ENCODE measurements at places on chromosomes 5 and 9.
A peak's percentile ranks its signal among the peaks of the same experiment; 100 is the strongest.

DNA sequence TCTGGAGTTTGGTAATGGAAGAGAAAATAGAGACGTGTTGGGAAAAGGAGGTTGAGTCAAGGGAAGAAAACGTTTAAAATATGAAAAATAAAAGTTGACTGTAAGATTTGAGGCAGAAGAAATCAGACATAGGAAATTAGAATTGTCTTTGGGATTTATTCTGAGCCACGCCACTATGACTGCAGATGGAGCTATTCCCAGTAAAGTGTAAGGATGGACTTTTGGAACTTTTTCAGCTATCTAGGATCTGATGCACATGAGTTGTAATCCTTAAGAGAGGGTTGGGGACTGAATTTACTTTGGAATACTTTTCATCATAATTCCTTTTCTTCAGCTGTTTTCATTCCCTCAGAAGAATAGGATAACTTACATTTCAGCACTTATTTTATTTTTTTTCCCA, 336.7 kb downstream of the FAM170A start:
- no peak for DNase-seq

GRCh38 chr9:5553211-5553610, 42.9 kb downstream of the PDCD1LG2 start:
- no peak for DNase-seq

DNA sequence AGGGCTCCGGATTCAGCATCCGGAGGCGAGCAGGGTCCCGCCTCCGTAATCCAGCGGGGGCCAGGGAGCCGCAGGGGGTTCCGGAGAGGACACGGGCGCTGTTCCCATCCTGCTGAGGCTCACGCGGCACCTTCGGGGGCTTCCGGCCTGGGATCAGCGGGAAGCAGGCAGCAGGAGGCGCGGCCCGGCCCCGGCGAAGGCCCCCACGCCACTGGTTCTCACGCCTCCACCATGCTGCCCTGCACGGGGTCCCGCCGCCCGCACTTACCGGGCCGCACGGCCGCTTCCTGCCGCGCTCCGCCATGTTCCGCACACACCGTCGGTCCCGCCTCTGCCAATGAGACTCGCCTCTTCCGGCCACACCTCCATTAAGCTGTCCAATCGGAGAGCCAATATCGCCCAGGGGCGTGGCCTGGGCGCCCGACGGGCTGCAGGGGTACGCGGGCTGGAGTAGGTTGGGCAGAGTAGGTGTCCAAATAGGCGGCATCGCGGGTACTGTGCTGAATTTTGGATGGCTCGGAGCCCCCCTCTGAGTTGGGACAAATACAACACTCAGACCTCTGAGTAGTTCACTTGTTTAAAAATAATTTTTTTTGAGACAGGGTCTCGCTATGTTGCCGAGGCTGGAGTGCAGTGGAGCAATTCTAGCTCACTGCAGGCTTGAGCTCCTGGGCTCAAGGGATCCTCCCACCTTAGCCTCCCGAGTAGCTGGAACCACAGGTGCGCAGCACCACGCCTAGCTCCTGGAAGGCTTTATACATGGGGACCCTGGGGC, at the start of gene SPOUT1:
Gene SPOUT1 (minus strand): TSS at position 318 of the 775 bp plus-strand sequence. CDS start 14 bp downstream, at position 304.
- peak; percentile 93 for DNase-seq

GRCh38 chr5:151078490-151079262, 2.2 kb downstream of the TNIP1 start:
- peak; percentile 76 for DNase-seq

DNA sequence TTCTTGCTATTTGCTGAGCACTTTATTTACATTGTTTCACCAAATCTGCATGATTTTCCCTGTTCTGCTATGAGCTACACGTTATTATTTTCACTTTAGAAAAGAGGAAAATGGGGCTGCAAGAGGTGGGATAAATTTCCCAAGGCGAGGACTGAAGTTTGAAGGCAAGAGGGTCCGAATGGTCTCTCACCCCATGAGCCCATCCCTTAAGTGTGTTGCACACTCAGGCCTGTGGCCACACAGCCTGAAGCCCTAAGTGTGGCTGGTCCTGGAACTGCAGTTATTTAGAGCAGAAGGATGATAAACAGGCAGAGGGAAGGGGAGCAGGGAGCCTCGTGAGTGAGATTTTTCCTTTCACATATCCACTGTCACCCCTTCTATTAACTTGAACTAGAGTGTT, 7.8 kb downstream of the PDE8B start:
- DNase-seq: no peak

DNA sequence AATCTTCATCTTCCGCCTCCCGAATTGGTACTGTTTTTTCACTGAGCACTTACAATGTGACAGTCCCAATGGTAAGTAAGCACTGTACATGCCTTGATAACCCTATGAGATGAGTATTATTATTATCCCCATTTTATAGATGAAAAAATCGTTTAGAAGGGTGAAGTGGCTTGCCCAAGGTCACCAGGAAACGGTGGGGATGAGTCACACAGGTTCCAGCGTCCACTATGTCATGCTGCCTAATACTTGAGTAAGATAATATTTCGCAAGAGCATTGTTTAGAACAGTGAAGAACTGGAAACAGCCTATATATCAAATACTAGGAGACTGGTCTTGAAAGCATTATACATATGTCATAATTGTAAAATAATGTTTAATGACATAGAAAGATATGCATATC, 12.9 kb downstream of the HAND1 start:
- DNase-seq: no peak

- no peak for DNase-seq
These were observed 1059.1 kb upstream of the DMAC1 start for GRCh38 chr9:8858596-8859161.

DNA sequence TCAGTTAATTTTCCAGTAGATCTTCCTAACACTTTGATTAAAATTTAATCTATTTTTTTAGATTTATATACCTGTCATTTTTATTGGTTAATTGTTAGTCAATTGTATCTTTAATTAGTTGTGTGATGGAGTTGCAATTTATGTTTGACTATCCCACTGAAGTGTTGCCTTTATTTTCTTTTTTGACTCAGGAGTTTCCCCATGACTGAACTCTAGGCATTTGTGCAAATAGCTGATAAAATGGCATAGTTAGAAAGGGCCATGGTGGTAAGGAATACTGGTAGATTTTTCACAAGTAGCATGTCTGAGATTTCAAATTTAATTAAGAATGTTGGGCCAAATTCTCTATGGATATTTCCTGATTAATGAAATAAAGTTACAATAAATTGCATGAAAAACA, 273.1 kb upstream of the DAB2 start:
- DNase-seq: no peak

- DNase-seq: no peak
These were observed 27.6 kb upstream of the ENTREP1 start for GRCh38 chr9:69297300-69297980.

DNA sequence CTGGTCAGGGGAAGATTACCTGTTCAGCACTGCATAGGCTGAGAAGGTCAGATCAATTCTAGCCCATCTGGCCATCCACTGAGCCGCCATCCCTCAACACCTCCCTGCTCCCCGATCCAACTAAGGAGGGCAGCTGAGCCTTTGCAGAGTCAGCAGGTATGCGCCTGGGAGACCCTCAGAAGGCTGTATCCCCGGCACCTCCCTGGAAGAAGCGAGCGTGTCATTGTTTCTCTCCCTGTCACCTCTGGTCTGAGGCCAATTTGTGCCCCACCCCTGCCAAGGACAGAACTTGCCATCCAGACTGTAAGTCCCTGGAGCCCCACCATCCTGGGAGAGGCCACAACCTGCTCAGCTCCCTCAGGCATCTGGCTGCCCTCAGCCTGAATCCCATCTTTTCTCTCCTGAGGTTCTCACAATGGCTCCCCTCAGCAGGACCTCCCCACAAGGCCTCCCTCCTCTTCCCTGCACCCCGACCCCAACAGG, 2.6 kb downstream of the CLTB start:
- DNase-seq: no peak

DNA sequence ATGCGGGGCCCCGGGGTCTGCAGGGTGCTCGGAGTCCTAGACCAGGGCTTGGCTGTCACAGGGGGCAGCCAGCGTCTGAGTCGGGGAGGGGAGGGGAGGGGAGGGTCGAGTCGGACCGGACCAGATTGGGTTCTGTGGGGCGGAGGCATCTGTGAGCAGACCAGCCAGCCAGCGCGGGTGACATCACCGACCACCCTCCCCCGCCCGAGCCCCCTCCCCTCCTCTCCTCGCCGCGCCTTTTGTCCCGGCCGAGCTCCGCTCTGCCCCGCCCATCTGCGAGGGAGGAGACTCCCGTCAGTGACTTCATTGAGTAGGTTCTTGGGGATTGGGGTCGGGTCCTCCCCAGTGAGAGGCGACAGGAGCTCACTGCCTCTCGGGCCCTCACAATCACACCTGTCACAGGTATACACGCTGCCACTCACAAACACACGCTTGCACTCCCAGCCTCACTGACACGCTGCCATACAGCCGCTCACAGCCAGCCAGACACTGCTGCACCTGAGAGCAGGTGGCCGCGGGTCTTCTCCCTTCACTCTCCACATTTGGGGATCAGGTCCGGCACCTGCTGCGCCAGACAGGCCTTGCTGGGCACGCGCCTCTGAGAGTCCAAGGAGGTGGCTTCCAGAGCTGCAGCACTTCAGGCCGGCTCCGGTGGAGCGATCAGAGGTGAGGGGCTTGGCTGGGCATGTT, 546 bp downstream of the DNAJB5 start:
- no peak for DNase-seq

GRCh38 chr9:32525709-32526030, 326 bp downstream of the RIGI start:
- DNase-seq: no peak

- DNase-seq: no peak
These were observed 9.6 kb downstream of the C5orf47 start for GRCh38 chr5:173998531-173998930.

- no peak for DNase-seq
These were observed 333.3 kb downstream of the MAT2B start for GRCh38 chr5:163838738-163839137.

DNA sequence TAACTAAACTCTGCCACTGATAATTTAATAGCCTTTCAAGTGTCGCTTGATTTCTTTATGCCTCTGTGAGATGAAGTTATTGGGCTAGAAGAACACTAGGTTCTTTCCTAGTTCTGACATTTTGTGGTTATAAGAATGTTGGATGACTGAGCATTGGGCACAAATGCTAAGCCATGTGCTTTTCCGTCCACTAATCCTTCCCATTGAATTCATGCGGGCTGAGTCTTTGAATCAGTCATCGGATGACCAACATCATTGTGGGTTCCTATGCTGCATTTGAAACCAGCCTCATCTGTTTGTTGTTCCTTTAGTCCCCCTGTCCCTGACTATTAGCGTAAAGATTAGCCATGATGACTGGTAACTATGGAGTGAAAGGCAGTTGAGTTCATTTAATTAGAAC, 58.5 kb downstream of the ALDH1A1 start:
- DNase-seq: no peak

- DNase-seq: peak; percentile 45
These were observed 2.7 kb downstream of the LARP1 start for GRCh38 chr5:154757814-154758406.

DNA sequence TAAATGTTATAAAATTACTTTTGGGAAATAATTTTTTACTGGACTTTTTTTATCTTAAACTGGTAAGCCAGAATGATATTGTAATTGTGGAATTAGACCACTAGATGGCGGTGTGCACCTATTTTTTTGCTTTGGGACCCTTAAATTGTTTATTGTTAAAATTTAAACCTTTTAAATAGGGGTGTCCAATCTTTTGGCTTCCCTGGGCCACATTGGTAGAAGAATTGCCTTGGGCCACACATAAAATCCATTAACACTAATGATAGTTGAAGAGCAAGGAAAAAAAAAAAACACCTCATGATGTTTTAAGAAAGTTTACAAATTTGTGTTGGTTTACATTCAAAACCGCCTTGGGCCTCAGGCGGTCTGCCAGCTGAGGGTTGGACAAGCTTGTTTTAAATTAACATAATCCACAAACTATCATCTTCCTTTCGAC, 28.4 kb upstream of the GADD45G start:
- DNase-seq: no peak

DNA sequence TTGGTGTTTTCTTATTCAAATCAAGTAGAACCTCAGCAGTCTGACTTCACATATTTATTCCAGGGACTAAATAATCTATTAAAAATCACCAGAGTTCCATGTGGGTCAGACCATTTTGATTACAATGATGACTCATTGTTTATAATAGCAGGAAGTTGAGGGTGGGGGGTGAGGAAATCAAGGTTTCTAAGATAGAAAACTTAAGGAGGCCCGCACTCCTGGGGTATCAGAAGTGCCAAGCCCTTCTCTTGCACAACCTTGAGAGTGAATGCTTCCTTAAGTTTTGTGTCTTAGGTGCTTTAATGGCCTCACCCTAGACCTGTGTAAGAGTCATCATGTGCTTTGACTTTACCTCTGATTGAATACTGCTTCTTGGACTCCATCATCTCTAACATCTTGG, 31.9 kb upstream of the NPR3 start:
- no peak for DNase-seq

DNA sequence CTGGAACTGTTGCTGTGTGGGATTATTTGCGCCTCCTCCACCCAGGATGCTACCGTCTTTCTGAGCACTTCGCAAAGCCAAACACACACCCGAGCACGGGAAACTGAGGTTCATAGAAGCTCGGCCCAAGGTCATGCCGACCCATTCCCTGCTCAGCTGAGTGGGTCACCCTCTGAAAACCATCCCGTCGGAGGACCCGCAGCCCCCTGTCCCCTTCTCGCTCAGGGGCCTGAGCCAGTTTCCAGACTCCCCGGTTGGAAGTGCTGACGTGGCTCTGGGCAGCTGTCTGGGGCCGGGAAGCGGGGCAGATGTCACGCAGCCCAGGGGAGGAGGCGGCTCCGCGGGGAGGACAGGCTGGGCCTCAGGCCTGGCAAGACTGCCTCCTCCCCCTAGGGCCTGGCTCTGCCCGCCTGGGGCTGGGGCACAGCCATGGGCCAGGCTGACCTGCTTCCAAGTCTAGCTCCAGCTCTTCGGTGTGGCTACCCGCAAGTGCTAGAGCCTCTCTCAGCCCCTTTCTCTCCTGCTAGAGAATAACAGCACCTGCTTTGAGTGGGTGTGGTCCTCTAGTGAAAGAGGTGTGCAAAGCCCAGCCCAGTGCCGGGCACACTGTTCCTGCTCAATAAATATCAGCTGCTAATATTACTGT, 9.9 kb upstream of the CXXC5 start:
- DNase-seq: no peak

DNA sequence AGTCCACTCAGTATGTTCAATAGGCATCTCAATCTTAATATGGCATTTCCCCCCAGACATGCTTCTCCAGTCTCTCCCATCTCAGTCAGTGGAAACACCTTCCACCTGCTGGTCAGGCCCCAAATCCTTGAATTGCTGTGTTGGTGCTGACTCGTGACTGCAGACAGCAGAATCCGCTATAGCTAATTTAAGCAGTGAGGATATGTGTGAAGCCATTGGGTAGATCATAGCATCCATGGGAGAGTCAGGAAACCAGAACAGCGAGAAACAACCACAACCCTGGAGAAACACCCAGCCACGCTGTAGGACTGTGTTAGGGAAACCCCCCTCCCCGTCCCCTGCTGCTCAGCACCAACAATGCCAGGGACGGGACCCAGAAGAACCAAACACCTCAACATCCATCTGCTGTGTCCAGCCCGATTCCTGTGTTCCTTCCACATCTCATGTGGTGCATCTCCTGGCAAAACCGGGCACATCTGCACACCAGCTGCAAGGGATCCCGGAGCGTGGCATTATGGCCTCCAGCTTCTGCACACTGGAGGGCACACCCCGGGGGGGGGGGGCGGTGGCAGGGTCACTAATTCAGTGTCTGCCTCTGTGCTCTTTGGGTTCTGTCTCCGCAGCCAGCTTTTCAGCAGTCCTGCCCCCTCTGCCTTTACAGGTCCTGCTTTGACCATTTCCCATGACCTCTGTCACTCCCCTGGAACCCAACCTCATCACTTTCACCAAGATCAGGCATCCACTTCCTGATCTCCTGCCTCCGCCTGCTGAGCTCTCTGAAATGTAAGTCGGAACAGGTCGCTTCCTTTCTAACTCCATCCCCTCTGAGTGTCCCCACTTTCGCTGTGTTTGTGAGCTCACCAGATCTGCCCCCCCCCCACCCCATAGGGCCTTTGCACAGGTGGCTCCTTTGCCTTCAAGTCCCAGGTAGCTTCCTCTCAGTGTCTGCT, 2.4 kb upstream of the PLEKHG4B start:
- no peak for DNase-seq
